ENCODE measurements at places on chromosomes 13 and 19. TPM values are rescaled to one million over a fixed set of nuclear protein-coding genes. Genes with fewer than 3 reads are reported as not detected.

GRCh38 chr13:71605744-71606143 lies 261.3 kb downstream of the DACH1 start:
- DNase-seq, result no peak

NLRP5 gene
- not detected for total RNA-seq

- DNase-seq, result no peak
Measured at GRCh38 chr19:55088021-55088451, 12.4 kb downstream of the EPS8L1 start.

TYROBP gene
- 98.9 TPM for total RNA-seq

DHDH gene
- 0.84 TPM for total RNA-seq

All from aorta (tissue), 5 donors.